GM18507 (cell line): ENCODE measurements at places on chromosomes 16 and 17.
A peak's percentile ranks its signal among the peaks of the same experiment; 100 is the strongest.

GRCh38 chr17:61579961-61580360 is 11.1 kb downstream of the NACA2 start:
- DNase-seq, result no peak

GRCh38 chr17:80422981-80423380 is 8.0 kb downstream of the ENDOV start:
- DNase-seq, result no peak

GRCh38 chr17:7328840-7329373 is at the start of gene NEURL4:
TSS of gene NEURL4 (minus strand) at chr17:7329335. CDS start at chr17:7329312, 23 bp downstream.
- DNase-seq, result no peak

DNA sequence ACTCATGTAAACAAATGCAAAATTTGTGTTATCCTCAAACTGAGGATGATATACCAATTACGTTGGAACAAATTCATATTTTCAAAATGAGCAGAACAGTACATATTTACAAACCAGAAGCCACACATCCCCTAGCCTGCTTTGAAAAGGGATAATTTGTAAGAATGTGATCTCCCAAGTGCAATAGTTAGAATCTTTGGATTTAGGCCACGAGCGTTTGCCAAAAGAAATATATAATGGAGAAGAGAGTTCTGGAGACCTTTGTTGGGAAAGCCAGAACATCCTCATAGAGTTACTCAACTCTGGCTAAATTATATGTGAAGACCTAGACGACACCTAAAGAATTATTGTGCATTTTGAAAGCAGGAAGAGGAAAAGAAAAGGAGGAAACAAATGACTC is 449.3 kb downstream of the KCNJ2 start:
- DNase-seq, result no peak

DNA sequence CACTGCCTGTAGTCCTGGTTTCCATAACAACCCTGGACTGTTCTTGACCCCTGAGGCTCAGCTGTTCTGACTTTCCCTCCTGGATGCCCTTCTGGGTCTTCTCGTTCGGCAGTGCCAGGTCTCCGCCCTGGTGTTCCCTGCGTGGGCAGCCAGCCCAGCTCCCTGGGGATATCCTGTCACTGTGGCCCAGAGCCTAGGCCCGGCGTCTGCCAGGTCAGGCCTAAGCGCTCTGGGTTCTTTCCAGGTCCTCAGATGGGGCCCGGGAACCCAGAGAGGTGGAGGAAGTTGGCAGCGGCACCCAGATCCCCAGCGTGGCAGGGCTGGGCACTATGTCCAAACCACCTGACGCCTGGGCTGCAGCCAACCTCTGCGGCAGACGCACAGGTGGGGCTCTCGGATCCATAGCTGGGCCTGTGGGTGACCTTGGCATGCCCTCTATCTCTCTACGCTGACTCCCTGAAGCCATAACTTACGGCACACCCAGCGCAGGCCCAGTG is 12.5 kb upstream of the ATP2A3 start:
- DNase-seq, result no peak

DNA sequence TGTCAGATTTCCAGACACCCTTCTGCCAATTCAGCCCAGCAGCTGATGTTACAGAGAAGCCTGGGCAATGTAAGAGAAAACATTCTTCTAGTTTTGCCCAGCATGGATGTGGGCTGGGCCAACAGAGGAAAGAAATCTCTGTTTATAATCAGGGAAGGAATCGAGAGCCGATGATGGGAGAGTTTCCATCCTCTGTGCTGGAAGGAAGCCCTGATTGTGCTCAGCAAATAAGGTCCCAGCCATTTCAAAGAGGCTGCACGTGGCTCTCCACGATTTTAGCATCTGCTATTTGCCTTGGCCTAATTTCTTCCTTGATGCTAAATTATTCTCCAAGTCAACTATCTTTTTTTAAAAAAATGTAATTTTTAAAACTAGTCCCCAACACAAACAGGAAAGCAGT is 70.0 kb downstream of the IRX6 start:
- DNase-seq, result no peak

- DNase-seq, result no peak
These were observed 7.9 kb downstream of the SUPT6H start for GRCh38 chr17:28669918-28670317.

- DNase-seq, result no peak
These were observed 36.5 kb downstream of the CPNE2 start for GRCh38 chr16:57128771-57129389.

- DNase-seq, result no peak
These were observed 186.2 kb downstream of the SLC39A11 start for GRCh38 chr17:72906306-72906705.

GRCh38 chr17:60107526-60108257 is 29.0 kb upstream of the HEATR6 start:
- DNase-seq, result no peak

GRCh38 chr17:44779211-44780025 is 20.6 kb downstream of the ADAM11 start:
- peak; percentile 70 for DNase-seq

DNA sequence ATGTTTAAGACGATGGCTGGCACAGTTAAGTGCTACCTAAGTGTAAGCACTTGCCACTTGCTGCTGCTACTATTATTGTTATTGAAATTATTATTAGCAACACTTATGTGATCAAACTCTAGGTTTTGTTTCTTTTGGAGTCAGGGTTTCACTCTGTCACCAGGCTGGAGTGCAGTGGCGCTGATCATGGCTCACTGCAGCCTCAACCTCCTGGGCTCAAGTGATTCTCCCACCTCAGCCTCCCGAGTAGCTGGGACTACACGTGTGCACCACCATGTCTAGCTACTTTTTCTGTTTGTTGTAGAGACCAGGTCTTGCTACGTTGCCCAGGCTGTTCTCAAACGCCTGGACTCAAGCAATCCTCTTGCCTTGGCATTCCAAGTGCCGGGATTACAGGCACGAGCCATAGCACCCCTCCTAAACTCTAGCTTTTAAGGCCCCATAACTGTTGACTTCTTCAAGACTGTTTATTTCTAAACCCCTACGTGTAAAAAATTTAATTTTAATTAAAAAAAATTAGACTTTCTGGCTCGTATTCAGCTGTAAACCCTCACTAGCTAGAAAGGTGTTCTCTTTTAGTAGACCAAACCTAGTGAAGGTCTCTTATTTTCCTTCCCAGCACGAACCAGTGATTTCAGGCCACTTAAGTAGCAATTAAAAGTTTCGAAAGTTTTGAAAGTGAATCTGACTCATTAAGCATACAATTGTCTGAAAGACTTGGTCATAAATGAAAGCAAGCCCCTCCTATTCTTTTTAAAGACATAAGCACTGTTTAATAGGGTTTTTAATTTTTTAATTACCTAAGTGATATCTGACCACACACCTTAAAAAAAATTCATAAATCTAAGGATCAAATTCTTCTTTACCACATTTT is 11.7 kb upstream of the SCNN1B start:
- peak; percentile 8 for DNase-seq

GRCh38 chr17:80152081-80152702 is 5.3 kb upstream of the EIF4A3 start:
- DNase-seq, result no peak

- DNase-seq, result no peak
These were observed 46.6 kb downstream of the NOG start for GRCh38 chr17:56640116-56640515.

- no peak for DNase-seq
These were observed 386.0 kb downstream of the SOX9 start for GRCh38 chr17:72506773-72507172.

DNA sequence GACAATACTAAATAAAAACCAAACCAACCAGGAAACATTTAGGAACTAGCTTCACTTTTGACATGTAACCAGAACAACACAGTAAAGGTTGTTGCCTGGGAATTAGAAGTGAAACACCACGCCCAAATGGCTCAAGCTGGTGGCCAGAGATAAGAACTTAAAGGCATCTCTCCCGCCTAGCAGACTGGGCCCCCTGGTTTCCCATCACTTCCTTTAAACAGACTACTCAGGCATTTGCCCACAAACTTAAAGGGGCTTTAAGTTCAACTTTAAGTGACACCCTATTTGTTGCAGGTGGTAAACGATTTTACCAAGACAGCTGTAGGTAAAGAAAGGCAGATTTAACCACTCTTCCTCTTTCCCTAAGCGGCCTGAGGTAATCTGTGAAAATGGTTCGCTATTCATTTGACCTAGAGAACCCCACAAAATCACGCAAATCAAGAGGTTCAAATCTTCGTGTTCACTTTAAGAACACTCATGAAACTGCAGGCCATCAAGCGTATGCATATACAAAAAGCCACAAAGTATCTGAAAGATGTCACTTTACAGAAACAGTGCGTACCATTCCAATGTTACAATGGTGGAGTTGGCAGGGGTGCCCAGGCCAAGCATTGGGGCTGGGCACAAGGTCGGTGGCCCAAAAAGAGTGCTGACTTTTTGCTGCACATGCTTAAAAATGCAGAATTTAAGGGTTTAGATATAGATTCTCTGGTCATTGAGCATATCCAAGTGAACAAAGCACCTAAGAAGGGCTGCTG is 40.8 kb upstream of the BPTF start:
- no peak for DNase-seq

- DNase-seq, result no peak
These were observed at the start of gene LDHD for GRCh38 chr16:75116081-75116910. TSS of gene LDHD (minus strand) at chr16:75116780. CDS start at chr16:75116720, 60 bp downstream.

DNA sequence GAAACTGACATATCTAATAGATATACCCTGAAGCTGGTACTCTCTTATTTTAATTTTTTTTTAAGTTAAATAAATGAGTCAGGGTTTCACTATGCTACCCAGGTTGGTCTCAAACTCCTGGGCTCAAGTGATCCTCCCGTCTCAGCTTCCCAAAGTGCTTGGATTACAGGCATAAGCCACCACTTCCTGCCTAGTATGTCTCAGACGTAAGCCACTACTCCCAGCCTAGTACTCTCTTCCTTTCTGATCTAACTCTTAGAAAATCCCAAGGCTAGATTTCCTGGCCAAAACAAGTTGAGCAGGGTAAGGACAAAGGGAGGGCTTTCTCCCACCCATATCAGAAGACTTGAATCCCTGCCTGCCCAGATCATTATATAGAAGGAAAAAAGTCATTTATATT is 33.7 kb downstream of the HOXB1 start:
- no peak for DNase-seq

GRCh38 chr17:10295728-10296343 is 77.0 kb downstream of the MYH13 start:
- peak; percentile 32 for DNase-seq

DNA sequence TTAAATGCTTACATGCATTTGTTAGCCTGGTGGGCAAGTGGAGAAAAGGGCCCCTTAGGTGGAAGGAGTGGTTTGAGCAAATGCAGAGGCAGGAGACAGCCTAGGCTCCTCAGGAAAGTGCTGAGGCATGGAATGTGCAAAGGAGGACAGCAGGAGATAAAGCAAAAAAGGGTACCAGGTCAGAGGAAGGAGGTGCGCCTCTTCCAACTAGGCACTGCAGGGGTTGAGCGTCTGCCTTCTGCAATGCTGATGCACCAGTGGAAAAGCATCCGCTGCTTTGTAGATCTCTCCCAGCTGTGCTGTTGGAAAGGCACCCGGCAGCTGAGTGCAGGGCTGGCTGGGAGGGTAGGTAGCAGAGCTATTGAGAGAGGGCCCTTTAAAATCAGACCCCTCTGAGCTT is 287.0 kb upstream of the XYLT1 start:
- DNase-seq, result no peak

- DNase-seq, result no peak
These were observed 6.8 kb downstream of the TNRC6C start for GRCh38 chr17:77965352-77965751.

GRCh38 chr16:11550791-11551498 is 35.8 kb downstream of the LITAF start:
- DNase-seq, result no peak

- DNase-seq, result no peak
These were observed 7.8 kb downstream of the GRB7 start for GRCh38 chr17:39745335-39746144.

DNA sequence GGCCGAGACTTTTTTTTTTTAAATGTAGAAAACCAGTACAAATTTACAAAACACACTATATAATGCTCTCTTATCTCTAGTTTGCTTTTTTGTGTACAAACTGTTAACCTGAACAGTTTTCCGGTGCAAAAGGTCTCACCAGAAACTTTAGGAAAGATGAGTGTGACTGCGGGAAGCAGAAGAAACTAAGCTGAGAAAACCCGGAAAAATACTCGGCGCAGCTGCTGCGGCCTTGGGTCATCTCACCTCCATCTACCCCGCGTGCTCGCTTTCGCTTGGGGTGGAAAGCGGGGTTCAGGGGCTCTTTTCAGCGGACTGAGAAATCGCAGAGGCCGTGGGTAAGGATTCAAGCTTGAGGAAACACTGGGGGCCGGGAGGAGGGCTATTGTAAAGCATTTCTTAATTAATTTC is 1.8 kb downstream of the SALL1 start:
- no peak for DNase-seq

DNA sequence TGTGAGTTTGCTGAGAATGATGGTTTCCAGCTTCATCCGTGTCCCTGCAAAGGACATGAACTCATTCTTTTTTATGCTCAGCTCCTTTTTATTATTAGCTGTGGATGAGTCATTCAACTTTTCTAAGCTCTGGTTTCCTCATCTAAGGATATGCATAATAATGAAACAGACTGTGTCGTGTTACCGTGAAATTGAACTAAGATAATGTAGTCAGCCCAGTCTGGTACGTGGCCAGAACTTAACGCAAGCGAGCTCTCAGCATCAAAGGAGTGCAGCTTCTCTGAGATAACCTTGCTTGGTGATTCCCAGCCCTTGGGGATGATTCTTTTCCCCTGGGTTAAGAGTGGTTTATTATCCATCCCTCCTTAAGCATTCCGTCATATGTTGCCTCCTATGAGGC is 454.3 kb upstream of the EEF2KMT start:
- no peak for DNase-seq

- peak; percentile 58 for DNase-seq
These were observed 6.6 kb downstream of the WFIKKN2 start for GRCh38 chr17:50841949-50842354.

GRCh38 chr17:36183001-36183971 is 6.8 kb upstream of the TBC1D3B start:
- DNase-seq, result no peak

- no peak for DNase-seq
These were observed 53.5 kb downstream of the SOCS1 start for GRCh38 chr16:11202260-11203091.

- no peak for DNase-seq
These were observed 267.1 kb upstream of the MYOCD start for GRCh38 chr17:12398441-12399051.

DNA sequence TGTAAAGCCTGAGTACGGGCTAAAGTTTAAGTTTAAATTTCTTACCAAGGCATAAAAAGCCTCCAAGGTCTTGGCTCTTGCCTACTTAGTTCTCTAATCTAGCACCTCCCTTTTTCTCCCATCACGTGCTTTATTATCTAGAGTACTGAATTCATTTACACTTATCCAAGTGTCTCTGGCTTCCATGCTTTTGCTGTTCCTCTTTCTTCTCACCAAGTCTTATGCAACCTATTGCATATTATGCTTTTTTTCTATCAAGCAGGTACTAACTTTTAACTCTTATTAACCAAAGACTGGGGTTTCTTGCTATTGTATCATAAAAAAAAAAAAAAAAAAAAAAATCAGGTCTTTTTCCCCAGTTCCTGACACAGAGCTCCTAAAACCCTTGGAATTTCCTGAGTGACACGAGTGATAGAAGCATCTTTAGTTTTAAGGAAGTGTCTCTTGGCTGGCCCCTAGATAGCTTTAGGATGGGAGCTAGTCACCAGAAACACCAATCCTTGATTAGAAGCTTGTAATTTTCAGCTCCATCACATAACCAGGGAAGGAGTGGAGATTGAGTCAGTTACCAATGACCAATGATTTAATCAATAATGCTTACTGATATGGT is 44.9 kb downstream of the SSH2 start:
- no peak for DNase-seq
